ENCODE measurements at places on chromosomes 7 and 10. TPM values are rescaled to one million over a fixed set of nuclear protein-coding genes. Genes with fewer than 3 reads are reported as not detected.

Gene DPP6
- polyA plus RNA-seq = 155 TPM

Gene NPTX2
- 10.2 TPM for polyA plus RNA-seq

DNA sequence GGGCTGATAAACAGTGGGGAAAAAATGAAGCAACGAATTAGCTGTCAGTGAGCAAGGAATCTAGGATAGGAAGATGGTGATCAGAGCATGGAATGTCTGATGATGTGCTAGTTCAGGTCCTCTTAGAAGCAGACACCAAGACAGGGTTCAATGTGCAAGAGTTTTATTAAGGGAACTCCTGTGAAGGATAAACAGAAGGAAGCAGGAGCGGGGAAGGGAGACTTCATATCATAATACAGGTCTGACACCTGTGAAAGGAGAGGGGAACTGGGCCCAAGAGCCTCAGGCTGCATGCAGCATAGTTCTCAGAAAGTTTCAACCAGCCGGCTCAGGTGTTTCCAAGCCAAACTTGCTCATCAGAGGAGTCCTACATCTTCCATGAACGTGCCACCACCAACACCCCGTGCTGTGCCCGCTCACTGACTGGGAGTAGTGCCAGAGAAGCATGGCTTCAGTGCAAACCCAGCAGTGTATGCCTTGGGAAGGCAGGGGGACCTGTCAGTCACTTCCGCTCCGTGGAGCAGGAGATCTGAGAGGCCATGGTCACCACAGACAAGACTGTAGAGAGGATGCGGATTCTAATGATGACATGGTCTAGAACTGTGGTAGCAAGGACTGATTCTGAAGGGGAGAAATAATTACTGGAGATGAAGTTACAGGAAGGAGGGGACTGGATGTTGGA lies 45.8 kb downstream of the ZNF800 start:
- DNase-seq = no peak

DNA sequence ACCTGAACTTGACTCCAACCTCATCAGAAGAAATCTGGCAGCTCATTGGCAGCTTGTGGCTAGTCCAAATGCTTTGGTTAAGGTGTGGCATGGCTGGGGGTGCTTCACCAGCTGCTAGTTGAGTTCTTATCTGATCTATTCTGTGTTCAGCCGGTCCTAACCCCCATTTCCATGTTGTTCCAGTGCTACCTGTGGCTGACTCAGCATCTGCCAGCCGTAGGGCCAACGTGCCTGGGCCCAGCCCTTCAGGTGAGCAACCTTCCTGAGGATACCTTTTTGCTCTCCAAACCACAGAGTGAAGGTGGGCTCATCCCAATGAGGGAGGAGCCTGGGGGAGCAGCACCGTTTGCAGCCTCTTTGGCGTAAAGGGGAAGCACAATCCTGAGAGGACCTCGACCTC lies 46.8 kb upstream of the C10orf120 start:
- DNase-seq = no peak

- no peak for DNase-seq
Measured at GRCh38 chr7:123397746-123398338, 136.6 kb downstream of the IQUB start.

DNA sequence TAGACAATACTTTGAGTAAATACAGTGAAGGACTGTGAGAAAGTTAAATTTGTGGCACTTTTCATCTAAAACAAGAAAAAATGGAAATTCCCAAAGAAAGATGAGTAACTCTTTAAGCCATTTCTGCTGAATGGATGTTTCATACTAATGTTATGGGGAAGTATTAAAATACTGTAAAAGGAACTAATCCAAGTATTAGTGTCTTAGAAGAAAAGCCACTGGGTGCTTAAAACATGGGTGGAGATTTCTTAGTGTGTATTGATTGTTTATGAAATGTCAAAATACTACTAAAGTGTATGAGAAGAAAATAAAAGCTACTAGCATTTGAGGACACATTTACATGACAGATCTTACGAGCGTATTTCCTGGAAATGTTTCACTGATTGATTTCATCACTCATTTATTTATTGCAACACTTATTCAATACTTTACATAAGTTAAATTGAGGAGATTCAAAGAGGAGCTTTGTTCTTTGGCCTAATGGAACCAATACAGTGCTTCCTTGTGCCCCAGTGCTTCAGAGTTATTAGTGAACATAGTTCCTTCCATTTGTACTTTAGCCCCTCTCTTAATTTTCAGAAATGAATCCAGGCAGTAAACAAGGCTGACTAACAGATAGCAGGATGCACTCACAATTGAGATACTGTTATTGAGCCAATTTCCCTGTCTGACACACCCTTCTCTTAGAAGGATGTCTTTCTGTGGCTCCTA lies 155.5 kb upstream of the AHR start:
- DNase-seq = no peak

- DNase-seq = no peak
Measured at GRCh38 chr10:124349996-124350280, 68.8 kb downstream of the OAT start.

DNA sequence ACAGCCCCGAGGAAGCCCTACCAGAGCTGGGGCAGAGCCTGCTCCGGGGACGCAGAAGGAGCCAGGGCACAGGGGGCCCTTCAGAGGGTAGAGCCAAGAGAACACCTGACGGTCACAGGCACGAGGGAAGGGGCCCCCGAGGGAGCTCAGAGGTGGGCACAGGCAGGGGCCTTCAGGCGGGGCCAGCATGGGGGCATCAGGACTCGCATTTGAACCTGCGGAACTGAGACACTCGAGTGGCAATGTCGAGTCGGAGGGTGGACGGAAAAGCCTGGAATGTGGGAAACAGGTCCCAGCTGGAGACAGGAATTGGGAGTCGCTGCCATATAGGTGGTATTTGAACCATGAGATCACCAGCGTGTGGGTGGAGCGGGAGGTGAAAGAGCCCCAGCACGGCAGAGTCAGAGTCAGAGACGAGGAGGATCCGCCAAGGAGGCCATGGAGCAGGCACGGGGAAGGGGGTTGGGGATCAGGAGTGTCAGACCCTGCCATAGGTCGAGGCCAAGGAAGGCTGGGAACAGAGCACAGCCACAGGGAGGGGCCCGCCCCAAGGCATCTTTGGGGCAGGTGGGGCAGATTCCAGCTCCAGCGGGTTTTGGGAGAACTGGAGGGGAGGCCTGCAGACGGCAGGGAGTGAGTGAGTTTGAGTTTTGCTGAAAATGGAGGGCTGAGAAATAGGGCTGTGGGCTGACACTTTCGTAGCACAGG lies 13.8 kb downstream of the STK32C start:
- DNase-seq = no peak

DNA sequence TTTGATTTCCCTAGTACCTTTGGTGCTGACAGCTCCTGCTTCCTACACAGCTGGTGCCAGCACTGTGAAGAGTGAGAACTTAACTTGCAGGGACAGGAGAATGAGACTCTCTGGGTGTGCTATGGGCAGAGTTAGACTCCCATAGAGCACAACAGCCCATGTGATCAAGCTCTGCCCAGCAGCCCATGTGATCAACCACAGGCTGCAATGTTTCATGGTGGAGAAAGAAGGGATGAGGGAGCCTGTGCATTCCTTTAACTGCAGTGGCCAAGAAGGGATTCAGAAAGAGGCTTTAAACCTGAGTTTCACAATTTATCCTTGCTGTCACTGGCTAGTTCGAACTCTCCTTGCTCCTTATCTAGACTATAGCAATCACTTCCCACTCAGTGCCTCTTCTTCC lies 10.0 kb upstream of the MEST start:
- DNase-seq = no peak

DNA sequence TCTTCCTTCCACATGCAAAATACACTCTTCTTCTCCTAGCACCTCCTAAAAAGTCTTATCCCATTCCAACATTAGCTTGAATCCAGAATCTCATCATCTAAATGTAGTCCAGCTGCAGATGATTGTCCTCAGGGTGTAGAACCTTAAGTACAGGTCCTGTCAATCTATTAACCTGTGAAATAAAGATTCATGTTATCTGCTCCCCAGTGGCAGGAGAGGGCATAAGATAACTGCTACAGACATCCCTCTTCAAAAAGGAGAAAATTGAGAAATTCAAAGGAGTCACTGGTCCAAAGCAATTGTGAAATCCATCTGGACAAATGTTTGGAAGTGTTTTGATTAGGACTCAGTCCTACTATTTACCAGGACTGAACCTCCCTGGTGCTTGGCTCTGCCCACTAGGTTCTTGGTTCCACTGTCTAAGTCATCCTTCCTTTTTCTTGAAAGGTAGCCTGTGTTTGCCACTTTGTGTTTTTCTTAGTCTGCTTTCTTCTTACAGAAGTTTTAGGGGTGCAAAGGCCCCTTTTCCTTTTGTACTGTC lies 96.2 kb downstream of the ADD3 start:
- no peak for DNase-seq

Data from left renal pelvis (tissue), 4 donors.